Activated T-cell treated with anti-CD3 and anti-CD28 coated beads, Interleukin-2, amount 50 U/mL, for 72 hours (primary cell): ENCODE measurements at places on chromosomes 2 and 18.

GRCh38 chr2:39069136-39069515, 51.7 kb downstream of the SOS1 start:
- DNase-seq, result peak; percentile 19

GRCh38 chr18:398935-399630, 101.4 kb downstream of the COLEC12 start:
- no peak for DNase-seq

DNA sequence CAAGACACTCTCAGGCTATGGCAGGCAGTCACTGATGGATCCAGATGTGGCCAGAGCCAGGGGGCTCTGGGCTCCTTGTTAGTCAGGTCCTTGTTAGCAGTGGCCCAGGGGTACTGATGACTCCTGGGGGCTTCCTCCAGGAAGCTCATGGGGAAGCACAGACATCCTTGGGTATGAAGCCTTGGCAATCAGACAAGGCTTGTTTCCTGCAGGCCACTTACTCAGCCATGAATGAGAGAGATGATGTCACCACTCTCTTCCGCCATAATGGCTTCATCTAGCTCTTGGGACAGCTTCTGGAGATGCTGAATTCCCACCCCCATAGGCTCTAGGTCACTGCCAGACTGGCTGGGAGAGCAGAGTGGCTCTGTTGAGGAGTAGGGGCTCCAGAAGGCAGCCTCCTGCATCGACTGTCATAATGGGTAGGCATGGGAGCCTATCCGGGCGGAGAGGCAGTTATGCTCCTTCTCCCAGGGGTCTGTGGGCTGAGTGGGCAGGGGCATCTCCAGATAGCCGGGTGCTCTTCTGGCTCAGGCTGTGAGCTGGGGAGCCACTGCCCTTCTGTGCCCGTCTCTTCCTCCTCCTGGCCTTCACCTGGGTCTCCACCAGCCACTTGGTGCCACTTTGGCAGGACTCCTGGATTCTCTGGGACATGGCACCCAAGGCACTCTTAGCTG, 40.2 kb upstream of the BMPR2 start:
- DNase-seq, result no peak

DNA sequence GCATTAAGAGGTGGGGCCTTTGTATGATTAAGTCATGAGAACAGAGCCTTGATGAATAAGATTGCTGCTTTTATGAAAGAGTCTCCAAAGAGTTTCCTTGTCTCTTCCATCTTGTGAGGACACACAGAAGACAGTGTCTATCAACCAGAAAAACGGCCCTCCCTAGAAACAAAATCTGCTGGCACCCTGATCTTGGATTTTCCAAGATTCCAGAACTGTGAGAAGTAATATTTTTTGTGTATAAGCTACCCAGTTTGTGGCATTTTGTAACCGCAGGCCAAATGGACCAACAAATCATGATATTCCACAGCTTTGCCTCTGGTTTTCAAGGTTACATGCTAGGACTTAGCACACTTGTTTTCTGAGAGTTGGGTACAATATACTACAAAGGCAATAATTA, 687.8 kb downstream of the TDRD15 start:
- no peak for DNase-seq

- peak; percentile 34 for DNase-seq
These were observed 1.4 kb upstream of the PLCL1 start for GRCh38 chr2:197803033-197803444.

DNA sequence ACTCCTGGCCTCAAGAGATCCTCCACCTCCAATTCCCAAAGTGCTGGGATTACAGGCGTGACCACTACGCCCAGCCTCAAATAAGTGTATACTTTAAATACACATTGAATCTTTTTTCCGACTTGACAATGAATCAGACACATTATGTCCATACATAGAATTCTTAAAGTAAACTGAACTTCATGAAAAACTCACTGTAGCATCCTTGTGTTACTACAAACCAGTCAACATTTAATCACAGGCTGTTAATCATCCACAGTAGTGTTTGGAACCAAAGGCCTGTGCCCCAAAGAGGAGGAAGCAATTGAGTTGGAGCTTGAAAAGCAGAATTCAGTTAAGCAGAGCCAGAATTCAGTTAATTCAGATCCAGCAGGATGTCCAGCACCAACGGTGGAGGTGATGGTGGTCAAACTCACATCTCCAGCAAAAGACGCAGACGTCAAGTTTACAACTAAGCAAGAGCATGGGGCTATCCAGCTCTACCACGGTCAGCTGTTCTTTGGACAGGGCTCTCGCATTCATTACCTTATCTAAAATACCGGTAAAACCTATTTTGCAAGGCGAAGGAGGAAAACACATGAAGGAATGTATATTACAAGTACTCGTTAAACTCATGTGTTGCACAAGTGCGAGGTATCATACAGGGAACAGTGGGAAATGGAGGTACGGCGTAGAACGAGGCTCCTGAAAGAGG, 1.2 kb downstream of the SLC39A6 start:
- no peak for DNase-seq

DNA sequence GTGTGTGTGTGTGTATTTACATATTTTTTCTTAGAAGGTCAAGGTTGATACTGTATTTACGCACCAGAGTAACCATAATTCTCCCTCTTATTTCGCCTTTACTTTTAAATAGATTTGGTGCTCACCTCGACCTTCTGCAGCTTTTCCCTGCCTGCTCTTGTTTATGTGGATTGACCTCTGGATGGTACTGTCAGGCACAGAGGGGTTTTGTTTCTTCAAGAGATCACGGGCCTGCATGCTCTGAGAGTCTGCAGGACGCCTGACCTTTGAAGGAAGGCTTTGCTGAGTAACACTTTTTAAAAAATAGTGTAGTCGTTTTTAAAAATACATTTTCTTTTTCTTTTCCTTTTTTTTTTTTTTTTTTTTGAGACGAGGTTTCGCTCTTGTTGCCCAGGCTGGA, 18.1 kb upstream of the EFHD1 start:
- DNase-seq, result no peak

GRCh38 chr2:230658877-230659652, 53.6 kb upstream of the CAB39 start:
- DNase-seq, result peak; percentile 80

- no peak for DNase-seq
These were observed 42.9 kb downstream of the BOLA3 start for GRCh38 chr2:74104839-74105238.

DNA sequence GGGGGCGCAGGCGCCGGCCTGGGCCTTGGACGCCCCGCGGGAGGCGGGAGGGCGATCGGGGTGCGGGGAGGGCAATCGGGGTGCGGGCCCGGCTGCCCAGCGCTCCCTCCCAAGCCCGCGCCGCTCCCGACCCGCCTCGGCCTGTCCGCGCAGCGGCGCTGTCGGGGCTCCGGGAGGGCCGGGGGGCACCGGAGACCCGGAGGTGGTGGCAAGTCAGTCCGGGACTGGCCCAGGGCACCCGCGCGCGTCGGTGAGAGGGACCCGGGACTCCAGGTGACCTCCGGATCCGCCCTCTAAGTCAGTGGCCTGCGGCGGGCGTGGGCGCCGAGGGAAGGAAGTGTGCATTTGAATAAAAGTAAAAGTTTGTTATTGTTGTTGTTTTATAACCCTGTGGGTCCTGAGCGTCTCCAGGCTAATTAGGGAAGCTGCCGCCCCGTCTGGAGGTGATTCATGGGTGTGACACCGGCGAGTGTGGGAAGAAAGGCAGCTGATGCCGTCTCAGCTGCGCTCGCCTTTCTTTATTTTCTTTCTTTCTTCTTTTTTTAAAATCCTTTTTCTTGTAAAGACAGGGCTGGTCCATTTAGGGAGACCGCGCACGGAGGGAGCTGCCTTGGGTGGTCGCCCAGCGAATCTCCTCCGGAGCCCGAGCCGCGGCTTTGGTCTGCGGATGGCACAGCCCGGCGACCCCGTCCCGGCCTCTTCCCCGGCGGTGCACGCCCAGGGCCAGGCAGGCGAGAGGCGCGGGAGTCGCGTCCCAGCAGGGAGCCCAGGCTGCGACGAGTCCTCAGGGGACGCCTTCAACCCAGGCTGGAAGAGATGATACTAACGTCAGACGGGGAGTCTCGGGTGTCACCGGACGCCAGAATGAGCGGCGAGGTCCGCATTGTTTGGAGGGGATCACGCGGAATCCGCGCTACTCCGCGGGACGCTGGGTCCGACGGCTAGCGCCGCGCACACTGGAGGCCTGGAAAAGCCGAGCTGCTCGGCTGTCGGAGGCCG, 627 bp upstream of the CRACDL start:
- peak; percentile 39 for DNase-seq

DNA sequence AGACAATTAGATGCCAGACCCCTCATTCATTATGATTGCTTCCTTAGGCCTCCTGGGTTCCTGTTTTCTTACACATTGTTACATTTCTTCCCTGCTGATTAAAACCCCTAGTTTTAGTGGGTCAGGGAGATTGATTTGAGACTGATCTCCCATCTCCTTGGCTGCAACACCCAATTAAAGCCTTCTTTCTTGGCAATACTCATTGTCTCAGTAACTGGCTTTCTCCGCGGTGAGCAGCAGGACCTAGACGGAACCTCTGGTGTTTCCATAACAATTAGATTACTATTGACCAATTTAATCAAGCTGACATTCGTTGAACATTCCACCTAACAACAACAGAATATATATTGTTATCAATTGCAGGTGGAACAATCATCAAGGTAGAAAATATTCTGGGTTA, 1676.4 kb upstream of the SLC39A10 start:
- no peak for DNase-seq

- no peak for DNase-seq
These were observed 9.4 kb downstream of the MBD2 start for GRCh38 chr18:54215069-54215468.

- no peak for DNase-seq
These were observed 563 bp upstream of the GMCL1 start for GRCh38 chr2:69828938-69829255.

DNA sequence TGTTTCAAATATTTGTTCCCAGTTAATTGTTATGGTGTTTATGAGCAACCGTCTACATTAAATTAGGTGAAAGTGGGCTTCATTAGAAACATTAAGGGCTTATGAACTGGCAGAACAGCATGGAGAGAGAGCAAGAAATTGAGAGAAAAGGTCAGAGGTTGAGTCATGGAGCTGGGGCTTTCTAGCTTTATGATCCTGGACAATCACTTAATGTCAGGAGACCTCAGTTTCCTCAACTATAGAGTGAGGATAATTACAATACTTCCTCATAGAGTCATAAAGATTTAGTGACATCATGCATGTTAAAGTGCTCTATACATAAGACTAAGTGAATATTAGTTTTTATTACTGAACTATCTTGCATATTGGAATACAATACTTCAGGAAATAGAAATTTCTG, 83.9 kb downstream of the PLCL1 start:
- DNase-seq, result no peak

DNA sequence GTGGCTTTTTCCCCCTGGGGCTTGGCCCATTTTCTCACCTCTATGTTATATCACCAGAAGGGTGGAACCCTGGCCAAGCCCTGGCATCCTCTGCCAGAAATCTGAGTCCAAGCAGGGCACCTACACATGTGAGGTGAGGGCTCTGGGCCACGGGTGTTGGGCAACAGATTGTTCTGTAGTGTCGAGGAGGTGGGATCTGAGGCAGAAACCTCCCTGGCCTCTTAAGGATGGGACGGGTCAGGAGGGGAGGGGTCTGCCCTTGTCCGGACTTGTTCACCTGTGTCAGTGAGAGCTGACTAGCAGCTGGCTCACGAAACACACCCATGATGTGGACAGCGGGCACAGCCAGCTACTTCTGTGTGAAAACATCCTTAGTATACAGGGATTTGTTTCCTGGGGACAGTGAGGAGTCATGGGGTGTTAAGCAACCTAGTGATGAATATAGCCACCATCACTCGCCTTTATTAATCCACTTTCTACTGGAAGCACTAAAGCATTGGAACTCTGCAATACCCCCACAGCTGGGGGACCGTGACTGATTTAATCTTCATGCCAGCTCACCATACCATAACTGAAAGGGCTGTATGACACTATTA, 35.6 kb downstream of the EPAS1 start:
- DNase-seq, result no peak

GRCh38 chr2:68715353-68716041, 19.1 kb upstream of the ARHGAP25 start:
- DNase-seq, result peak; percentile 56

DNA sequence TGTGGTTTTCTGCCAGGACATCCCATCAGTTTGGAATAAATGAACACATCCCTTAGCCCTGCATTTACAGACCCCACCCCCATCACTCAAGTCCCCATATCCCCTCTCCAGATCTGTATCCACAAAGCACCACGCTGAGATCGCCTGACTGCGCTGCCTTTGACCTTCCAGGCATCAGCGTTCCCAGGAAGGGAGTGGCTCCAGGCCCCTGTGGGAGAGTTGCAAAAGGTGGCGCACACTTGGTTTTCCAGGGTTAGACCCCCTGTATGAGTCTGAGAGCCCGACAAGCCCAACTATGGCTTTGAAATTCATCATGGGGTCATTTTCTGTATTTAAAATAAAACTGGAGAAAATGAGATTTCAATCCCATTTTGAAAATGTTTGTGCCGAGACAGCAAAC, 137.0 kb upstream of the ZNF236 start:
- DNase-seq, result no peak

GRCh38 chr2:9657083-9657482, 26.3 kb upstream of the YWHAQ start:
- no peak for DNase-seq

DNA sequence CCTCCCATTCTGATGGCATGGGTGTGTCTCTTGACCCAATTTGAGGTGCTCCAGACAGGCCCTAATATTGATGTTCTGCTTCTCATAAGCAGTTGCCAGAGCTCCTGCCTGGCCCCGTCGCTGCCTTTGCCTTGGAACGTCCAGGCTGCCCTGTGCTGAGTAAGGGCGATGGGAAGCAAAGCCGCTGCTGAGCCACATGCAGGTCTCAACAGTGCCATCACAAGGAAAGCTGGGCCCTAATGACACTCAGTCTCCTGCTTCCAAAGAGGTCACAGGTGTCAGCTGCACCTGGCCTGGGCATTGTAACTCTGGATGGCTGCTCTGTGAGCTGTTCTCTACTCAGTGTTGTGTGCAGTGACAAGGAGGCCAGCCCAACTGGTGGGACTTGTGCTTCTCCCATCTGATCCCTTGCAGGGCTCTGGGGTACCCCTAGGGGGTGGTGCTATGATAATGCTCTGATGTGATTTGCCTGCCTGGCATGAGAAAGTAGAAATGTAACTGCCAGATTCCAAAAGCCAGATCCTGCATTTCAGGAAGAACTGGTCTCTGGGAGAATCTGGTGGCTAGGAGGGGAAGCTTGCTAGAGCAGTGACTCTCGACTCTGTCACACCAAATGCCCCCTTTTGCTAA, 8.7 kb downstream of the TTC39C start:
- DNase-seq, result no peak

DNA sequence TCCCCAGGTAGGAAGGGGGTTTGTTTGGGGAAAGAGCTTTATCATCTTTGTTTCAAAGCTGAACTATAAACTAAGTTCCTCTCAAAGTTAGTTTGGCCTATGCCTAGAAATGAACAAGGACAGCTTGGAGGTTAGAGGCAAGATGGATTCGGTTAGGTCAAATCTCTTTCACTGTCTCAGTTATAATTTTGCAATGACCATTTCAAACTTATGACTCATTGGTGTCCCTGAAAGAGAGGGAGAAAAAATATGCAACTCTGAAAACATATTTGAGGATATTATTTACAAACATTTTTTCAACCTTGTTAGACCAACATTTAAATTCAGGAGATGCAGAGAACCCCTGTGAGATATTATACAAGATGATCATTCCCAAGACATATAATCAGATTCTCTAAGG, 95.7 kb downstream of the EFEMP1 start:
- no peak for DNase-seq

GRCh38 chr2:196187898-196188458, 16.6 kb upstream of the STK17B start:
- no peak for DNase-seq
